ENCODE measurements at places on chromosomes 4 and X.

DNA sequence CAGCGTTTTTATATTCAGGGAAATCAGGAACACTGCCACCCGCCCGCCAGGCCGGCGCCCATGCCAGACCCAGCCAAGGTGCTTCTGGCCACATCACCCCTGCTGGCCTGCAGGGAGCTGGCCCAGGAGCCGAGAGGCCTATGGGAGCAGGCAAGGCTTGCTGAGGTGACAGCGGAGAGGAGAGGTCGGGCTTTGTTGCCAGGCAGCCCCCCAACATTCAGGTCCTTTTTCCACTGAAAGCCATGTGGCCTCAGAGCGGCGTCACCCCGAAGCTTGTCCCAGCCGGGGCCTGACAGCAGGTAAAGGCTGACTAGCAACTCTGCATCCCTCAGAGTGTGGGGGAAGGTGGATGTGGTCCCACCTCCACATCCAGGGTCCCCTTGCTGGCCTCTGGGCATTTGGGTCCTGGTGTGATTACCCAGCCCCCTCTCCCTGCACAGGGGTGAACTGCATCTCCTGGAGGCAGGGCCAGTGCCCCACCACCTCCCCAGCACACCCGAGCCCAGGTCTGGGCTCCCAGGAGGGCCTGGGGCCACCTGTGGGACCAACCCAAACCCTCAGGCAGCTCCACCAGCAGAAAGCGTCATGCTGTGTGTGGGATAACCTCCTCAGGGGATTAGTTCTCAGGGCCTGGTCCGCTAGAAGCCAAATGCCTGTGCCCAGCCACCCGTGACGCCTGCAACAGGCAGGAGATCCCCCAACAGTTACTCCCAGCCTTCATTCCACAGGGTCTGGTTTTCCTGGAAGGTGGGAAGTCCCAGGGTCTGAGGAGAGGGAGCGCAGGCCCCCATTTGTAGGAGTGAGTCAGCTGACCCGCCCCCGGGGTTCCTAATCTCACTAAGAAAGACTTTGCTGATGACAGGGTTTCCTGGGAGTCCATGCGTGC, at the start of gene PDE6B:
TSS of gene PDE6B (plus strand) at position 869 of the 886 bp plus-strand sequence. CDS start 54 bp downstream, outside the sequence.
- DNase-seq: no peak

DNA sequence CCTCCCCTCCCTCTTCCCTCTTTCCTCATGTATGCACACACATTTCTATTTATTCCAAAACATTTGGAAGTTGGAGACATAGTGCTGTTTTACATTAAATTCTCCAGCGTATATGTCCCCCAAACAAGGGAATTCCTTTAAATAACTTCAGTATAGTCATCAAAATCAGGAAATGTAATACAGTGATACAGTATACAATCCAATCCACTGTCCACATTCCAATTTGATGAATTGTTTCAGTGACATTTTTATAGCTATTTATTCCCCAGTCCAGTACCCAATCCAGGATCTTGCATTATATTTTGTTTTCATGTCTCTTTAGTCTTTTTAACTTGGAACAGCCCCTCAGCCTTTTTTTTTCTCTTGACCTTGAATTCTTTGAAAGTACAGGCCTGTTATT, 233.0 kb downstream of the DKK2 start:
- peak; percentile 19 for DNase-seq

DNA sequence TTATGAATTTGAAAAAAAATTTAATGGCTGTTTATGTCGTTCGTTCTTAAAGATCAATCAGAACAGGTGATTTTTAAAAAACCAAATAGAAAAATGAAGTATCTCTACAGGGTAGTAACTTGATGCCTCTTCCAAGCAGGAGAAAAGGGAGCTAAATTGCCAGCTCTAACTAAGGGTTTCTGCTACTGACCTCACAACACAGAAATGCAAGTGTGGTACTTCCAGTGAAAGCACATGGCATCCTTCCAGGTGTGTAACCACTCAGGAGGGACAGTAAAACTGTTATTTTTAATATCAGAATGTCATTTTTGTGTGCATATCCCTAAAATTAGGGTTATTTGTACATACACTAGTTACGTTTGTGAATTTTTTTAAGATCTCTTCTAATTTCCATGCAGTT, 116.8 kb upstream of the ZCCHC13 start:
- DNase-seq: no peak

DNA sequence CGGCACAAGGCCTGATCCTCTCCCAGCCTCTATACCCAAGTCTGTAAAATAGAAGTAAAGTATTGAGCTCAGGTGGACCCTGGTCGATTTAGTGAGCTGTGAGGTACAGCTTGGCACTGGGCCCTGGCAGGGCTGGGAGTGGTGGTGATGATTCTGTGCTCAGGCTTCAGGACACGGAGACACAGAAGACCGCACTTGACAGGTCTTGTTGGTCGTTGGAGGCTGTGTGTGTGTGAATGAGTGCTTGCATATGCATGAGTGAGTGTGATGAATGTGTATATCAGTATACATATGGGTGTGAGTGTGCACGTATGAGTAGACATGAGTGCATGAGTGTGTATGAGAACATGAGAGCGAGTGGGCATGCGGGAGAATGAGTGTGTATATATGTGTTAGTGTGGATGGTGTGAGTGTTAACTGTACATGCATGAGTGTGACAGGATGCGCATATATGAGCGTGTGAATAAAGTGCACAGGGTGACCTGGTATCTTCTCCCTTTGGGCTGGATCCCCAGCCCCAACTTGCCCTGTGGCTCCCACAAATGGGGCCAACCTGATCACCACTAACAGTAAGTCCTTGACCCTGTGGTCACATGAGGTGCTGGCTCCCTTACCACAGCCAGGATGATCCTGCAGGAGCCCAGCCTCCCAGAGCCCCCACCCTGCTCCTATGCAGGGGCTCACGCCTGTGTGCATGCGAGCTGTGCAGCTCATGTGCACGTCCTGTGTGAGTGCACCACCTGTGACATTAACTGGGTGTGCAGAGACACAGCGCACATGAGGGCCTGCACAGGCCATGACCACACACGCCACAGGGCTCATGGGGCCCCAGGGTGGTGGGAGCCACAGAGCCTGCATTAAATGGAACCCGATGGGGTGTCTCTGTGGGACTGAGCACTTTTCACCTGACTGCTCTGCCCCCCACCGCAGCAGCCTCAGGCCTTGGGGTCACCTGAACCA, 20.8 kb downstream of the SH3BP2 start:
- DNase-seq: no peak

- DNase-seq: no peak
Measured at GRCh38 chr4:166823126-166823525, 411.2 kb downstream of the SPOCK3 start.

DNA sequence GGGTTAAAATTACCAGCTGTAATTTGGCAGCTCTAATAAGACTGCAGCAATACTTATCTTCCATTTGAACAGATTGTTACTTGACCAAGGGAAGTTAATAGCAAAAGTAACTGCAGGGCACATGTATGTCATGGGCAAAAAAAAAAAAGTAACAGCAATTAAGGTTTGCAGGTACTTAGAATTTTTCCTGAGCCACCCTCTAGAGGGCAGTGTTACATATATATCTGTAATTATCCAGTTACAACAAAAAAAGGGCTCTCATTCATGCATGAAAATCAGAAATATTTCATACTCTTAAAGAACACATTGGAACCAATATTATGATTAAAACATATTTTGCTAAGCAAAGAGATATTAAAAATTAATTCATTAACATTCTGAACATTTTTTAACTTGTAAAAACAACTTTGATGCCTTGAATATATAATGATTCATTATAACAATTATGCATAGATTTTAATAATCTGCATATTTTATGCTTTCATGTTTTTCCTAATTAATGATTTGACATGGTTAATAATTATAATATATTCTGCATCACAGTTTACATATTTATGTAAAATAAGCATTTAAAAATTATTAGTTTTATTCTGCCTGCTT, 25.1 kb downstream of the XIAP start:
- DNase-seq: no peak
